Fibroblast of mammary gland (primary cell): ENCODE measurements at places on chromosomes 7 and 10.

DNA sequence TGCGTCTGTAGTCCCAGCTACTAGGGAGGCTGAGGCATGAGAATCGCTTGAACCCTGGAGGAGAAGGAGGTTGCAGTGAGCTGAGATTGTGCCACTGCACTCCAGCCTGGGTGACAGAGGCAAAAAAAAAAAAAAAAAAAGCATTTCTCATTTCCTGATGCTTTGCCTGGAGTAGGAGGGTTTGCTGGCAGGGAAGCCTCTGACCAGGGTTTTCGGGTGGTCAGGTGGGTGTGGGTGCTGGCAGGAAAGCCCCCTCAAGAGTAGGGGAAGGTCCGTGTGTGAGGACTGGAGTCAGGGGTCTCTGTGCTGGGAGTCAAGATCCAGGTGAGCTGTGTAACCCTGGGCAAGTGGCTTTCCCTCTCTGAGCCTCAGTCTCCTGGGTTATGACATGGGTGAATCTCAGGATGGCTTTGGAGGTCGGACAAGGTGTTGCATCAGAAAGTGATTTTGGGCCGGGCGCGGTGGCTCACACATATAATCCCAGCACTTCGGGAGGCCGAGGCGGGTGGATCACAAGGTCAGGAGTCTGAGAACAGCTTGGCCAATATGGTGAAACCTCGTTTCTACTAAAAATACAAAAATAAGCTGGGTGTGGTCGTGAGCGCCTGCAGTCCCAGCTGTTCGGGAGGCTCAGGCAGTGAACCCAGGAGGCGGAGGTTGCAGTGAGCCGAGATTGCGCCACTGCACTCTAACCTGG is 3.2 kb downstream of the AMZ1 start:
- DNase-seq, result no peak

DNA sequence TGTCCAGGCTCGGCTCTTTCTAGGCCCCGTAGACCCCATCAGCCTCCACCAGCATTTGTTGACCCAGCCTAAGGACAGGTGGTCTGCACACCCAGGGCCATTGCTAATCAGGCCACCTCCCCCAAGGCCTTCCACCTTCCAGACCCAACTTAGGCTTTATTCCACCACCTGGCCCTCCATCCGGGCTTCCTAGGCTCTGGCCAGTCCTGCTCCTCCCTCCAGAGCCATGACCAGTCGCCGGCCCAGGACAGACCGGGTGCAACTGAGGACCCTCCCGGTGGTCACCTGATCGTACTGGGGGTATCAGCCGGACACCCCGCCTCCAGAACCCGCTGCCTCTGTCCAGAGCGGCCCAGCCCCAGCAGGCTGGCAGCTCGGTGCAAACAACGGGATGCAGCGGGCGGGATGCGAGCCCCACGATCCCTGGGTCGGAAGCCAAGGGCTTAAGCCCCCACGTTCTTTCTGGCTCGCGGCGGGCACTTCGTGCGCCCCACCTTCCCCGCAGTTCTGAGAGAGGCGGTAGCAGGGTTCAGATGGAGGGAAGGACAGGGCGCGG is 545 bp downstream of the NACAD start:
- no peak for DNase-seq

DNA sequence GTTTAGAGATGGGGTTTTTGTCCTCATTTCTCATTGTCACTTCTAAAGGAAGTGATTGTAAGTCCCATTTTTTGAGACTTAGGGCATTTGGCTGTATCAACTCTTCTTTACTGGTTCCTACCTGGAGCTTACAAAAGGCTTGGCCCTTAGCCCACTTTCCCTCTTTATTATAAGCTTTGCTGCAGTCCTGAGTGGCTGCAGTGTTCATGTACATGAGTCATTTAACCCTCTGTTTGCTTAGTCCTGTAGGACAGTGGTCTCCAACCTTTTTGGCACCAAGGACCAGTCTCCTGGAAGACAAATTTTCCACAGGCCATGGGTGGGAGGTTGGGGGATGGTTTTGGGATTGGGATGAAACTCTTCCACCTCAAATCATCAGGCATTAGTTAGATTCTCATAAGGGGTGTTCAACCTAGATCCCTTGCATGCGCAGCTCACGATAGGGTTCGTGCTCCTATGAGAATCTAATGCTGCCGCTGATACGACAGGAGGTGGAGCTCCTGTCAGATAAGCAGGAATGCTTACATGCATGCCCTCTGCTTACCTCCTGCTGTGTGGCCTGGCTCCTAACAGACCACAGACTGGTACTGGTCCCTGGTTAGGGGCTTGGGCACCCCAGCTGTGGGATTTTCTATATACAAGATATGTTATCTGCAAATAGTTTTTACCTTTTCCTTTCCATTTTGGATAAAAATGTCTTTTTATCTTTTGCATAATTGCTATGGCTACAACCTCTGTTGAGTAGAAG is 99.7 kb downstream of the CCSER2 start:
- no peak for DNase-seq

DNA sequence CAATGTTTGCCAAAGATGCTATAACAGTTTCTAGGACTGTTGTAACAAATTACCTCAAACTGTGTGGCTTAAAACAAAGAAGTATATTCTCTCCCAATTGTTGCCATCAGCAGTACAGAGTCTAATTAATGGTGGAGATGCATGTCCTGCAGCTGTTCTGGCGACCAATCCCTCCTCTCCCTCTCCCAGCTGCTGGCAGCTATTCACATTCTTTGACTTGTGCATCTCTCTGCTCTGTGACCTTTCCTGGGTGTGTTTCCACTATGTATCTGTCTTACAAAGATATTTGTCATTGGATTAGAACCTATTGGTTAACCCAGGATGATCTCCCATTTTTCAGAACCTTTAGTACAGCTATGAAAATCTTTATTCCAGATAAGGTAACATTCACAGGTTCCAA is 561.7 kb upstream of the POM121L12 start:
- DNase-seq, result no peak

GRCh38 chr7:18700147-18700546 is 204.6 kb downstream of the HDAC9 start:
- peak; percentile 6 for DNase-seq

- DNase-seq, result peak; percentile 99
These were observed 3.7 kb downstream of the NOD1 start for GRCh38 chr7:30474893-30475292.

GRCh38 chr10:31126593-31126992 is 94.9 kb upstream of the ZNF438 start:
- DNase-seq, result no peak

DNA sequence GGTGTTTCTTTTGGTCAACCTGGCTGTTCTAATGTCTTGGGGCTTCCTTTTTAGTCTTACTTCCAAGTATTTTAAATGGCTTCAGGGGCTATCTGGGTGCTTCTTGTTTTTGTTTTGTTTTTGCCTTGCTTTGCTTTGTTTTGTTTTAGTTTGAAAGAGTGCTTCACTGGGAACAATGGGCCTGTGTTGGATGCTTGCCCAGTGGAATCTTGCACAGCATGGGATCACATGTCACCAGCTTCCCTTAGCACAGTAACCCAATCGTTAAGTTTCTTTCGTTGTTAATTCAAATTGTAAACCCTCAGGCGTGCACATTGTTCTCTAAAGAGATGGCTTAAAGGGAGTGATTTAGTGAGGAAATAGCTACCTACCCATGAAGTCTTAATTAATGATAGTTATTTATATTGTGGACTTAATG is 8.9 kb downstream of the COL17A1 start:
- DNase-seq, result peak; percentile 21
